Activated CD8-positive, alpha-beta memory T cell treated with anti-CD3 and anti-CD28 coated beads, Interleukin-2, amount 10 ng/mL, durations not matched to agents 7 days and 5 days (primary cell): ENCODE measurements at places on chromosomes 7 and 10.

DNA sequence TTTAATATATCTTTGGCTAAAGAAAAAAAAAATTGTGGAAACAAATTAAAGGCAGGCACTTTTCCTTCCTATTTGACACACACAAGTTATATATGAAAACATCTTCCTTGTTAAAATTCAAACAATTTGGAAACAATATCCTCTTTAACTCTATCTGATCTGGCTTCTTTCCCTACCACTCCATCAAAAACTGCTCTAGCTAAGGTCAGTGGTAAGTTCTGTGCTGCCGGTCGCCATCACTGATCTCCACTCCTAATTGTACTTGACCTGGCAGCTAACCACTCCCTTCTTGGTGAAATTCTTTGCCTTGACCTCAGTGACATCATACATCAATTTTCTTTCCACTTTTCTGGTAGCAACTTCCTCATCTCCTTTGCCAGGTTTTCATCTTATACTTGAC, 47.9 kb upstream of the MRLN start:
- DNase-seq = no peak

DNA sequence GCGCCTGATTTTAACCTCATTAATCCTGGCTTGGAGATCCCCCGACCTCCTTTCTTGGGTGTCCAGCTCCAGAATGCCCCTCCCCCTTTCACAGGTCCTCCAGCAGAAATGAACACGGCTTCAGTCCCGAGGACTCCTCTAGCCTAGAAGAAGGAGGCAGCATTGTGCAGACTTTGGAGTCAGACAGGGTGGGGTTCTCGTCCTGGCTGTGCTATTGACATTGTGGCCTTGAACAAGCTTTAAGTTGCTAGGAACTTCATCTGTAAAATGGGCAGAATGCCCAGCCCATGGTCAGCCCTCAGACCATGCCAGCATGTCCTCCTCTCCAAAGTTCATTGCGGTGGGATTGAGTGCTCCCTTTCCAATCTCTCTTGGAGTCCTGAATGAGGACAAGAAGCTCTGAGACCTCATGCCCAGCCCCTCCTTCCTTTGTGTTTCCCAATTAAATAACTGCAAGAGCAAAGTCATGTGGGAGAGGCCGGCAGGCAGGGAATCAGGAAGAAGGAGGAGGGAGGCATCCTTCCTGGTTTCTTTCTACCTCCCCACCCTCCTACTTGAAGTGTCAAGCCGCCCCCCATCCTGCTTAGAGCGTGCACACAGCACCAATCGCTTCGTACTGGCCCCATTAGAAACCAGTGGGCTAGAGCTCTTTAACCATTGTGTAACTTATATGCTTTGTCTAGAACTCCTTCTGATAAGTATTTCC, 86.4 kb downstream of the RBM20 start:
- DNase-seq = no peak

GRCh38 chr7:18096087-18096486, 68.4 kb upstream of the PRPS1L1 start:
- DNase-seq = no peak

DNA sequence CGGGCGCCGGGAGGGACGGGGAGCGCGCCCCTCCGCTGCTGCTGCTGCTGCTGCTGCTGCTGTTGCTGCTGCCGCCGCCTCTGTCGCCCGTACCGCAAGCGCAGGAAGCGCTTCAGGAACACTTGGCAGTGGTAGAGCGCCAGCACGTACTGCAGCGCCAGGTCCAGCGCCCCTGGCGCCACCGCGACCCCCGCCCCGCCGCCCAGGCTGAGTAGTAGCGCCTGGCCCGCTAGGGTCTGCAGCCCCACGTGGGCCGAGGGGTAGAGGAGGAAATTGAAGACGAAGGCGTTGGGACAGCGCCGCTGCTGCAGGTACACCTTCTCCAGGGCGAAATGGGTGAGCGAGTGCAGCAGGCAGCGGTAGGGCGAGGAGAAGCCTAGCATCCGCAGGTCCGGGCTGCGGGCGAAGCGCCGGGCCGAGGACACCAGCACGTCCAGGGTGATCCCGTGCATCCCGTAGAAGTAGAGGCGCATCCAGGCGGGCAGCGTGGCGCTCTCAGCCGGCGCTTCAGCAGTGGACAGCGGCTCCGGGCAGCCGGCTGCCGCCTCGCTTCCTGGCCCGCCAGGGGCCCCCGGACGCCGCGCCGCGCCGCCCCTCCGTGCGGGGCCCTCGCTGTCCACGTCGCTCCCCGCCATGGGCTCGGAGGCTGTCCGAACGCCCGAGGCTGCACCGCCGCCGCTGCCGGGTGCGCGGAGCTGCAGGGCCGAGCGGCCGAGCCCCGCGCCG, at the start of gene TMEM229A:
TSS of gene TMEM229A (minus strand) at position 699 of the 726 bp plus-strand sequence. CDS start at position 635, 64 bp downstream.
- no peak for DNase-seq

DNA sequence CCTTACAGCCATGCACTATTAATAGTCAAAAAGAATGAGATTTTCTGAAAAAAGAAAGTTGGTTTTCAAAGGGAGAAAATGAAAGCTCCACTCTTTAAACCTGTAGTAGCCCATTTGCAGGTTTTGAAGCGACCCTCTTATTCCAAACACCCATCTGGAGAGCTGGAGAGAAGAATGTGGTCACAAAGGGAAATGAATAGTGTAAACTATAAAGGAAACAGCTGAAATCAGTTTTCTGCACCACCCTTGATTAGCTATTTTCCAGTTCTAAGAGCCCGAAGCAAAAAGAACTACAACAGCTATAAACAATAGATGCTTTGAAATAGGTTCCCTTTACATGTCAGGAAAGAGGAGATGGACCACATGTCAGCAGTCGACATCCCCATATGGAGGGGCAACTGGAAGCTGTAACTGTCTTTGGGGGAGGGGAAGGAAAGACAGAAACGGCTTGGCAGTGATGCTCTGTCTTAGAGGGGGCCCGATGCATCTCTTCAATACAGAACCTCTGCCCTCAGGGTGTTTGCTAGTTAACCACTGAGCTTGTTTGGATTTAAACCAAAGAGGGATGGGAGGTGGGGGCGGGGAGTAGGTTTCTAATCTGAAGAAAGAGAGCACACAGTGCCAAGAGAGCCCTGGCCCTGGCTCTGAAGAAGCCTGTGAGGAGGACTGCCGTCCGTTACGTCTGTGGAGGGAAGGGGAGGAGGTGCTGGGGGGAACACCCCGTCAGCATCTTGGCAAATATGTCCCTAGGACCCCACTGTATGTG, 55.3 kb downstream of the CPVL start:
- DNase-seq = no peak

GRCh38 chr10:58439632-58440364, 54.6 kb downstream of the TFAM start:
- DNase-seq = no peak
